Osteoblast (primary cell): ENCODE measurements at places on chromosomes 7 and 10. TPM values are rescaled to one million over a fixed set of nuclear protein-coding genes. Genes with fewer than 3 reads are reported as not detected.
A peak's percentile ranks its signal among the peaks of the same experiment; 100 is the strongest.

The ODAD2 gene
- total RNA-seq: 0.59 and 0.72 TPM in 2 replicates

The VOPP1 gene
- 74.6 TPM in 2 replicates for total RNA-seq

The HOXA6 gene
- 5.0 and 7.6 TPM in 2 replicates for total RNA-seq

- DNase-seq: no peak
Measured at GRCh38 chr10:121312587-121312986, 285.7 kb downstream of the FGFR2 start.

GRCh38 chr7:95878677-95879076, 106.3 kb downstream of the DYNC1I1 start:
- DNase-seq: no peak

GRCh38 chr10:126309228-126309883, 78.9 kb downstream of the ADAM12 start:
- DNase-seq: no peak

- no peak for DNase-seq
Measured at GRCh38 chr10:90047243-90047729, 345.9 kb downstream of the KIF20B start.

DNA sequence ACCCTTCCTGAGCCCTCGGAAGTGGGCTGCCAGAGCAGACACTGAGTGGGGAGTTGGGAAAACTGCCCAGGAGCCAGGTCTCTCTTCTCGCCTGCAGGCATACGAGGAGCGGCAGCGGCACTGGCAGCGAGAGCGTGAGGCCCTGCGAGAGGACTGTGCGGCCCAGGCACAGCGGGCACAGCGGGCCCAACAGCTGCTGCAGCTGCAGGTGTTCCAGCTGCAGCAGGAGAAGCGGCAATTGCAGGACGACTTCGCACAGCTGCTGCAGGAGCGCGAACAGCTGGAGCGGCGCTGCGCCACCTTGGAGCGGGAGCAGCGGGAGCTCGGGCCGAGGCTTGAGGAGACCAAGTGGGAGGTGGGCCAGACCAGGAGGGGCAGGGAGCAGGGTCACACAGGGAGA, 5.8 kb downstream of the LZTS2 start:
- peak; percentile 23 for DNase-seq

DNA sequence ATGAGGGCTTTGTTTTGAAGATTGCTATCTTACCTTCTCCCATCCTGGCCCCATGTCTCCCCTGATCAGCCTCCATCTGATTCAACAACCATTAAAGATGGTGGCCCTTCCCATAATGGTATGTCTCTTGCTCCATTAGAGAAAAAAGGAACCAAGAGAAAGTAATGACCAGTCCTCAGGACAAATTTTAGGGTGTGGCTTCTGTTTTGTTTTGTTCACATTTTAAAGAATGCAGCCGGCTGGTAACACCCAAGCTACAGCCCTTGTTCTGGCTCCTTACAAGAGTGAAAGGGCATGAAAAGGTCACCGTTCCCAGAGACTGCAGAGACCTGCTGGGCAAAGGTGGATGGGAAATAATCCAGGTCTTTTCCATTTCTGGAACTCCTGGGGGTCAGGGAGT, 287.9 kb upstream of the NEBL start:
- no peak for DNase-seq
